ENCODE measurements at places on chromosomes 2 and 18.

DNA sequence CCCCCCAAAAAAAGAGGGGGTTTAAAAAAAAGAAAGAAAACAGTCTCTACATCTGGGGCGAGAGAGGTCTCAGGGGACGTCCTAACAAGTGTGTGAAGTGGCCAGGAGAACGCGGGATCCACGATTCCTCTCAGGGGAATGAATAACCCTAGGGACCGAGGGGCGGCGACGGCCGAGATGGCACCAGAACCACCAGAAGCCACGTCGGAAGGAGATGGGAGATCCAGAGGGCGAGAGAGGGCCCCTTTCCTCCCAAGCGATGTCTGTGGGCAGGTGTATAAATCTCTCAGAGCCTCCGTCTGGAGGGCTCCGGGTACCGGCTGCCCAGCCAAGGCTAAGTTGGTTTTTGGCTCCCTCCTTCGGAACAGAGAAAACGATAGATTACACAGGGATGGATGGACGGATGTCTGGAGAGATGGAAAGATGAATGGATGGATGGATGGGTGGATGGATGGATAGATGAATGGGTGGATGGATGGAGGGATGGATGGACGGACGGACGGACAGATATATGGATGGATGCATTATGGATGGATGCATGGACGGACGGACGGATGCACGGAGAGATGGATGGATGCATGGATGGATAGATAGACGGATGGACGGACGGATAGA is 1.7 kb downstream of the EPHA4 start:
- no peak for DNase-seq

- no peak for DNase-seq
Observed at GRCh38 chr2:54161660-54162424, 46.4 kb downstream of the ACYP2 start.

DNA sequence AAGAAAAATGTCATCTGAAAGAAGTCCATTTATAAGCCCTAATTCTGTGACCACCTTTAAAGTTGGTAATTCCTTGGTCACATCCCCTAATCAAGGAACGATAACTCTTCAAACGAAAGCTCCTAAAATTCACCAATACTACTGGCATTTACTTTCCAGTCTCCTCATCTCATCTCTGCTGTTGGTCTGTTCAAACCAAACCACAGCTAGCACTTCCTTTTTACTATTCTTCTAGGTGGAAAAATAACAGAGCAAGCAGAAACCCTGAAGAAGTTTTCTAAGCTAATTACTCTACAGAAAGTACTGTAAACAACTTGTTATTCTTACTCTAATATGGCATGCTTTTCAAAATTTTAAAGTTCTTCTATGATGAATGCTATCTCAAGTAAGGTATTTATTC is 21.6 kb downstream of the TIA1 start:
- no peak for DNase-seq

- DNase-seq: no peak
Observed at GRCh38 chr18:36420826-36421225, 123.3 kb downstream of the FHOD3 start.

DNA sequence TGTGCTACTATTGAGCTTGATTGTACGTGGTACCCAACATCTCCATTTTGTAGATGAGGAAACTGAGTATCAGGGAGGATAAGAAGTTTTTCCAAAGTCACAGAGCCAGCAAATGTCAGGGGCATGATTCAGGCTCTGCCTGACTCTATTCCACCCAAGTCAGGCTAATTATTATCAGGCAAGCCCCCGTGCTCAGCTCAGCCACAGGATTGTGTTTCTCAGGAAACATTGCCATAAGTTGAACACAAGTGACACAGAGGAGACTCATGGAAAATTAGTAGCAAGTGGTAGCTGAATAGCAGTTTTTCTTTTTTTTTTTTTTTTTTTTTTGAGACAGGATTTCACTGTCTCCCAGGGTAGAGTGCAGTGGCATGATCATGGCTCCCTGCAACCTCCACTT is 260.5 kb downstream of the C1D start:
- DNase-seq: no peak

DNA sequence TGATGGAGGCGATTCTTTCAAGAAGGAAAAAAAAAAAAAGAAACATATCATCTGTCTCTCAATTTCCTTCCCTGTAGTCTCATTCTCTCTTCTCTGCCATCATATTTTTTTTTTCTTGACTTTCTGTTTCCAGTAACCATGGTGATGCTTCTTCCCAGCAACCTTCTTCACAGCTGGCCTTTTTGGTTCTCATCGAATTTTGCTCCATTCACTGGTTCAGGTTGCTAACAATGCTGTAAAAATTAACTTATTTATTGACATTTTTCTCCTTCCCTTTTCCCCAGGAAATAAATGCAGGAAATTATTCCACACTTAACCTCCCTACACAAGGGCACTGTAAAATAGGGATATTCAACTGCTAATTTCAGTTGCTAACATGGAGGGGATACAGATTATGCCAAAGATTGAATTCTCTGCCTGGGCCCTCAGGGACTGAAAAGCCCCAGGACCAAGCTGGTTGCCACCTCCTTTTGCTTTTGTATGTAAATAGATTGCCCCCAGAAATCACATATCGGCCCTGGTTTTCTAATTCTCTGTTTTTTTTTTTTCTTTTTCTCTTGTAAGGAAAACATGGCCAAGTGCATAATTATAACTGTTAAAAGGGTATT is 154.7 kb downstream of the MAP2 start:
- no peak for DNase-seq

- DNase-seq: no peak
Observed at GRCh38 chr2:29236074-29236473, 120.9 kb downstream of the CLIP4 start.

- DNase-seq: no peak
Observed at GRCh38 chr2:216345846-216346245, 26.4 kb downstream of the MARCHF4 start.

GRCh38 chr18:47777626-47778025 is 152.8 kb downstream of the SMAD2 start:
- DNase-seq: no peak

- no peak for DNase-seq
Observed at GRCh38 chr18:26503382-26503781, 45.0 kb downstream of the KCTD1 start.

- DNase-seq: no peak
Observed at GRCh38 chr18:31554776-31555175, 36.9 kb upstream of the TTR start.

DNA sequence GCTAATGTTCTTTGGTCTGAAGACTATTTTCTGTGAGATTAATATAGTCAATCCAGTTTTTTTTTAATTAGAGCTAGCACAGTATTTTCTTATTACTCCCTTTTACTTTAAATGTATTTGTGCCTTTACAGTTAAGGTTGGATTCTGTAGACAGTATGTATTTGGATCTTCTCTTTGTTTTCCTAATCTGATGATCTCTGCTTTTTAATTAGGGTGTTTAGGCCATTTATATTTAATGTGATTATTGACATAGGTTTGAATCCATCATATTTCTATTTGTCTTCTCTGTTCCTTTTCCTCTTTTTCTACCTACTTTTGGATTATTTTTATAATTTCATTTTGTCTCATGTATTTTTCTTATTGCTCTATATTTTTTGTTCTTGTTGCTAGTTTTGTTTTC is 437.7 kb downstream of the CPS1 start:
- no peak for DNase-seq

GRCh38 chr2:159381574-159381973 is 95.1 kb upstream of the WDSUB1 start:
- no peak for DNase-seq

- no peak for DNase-seq
Observed at GRCh38 chr18:43049021-43049420, 66.5 kb downstream of the RIT2 start.

DNA sequence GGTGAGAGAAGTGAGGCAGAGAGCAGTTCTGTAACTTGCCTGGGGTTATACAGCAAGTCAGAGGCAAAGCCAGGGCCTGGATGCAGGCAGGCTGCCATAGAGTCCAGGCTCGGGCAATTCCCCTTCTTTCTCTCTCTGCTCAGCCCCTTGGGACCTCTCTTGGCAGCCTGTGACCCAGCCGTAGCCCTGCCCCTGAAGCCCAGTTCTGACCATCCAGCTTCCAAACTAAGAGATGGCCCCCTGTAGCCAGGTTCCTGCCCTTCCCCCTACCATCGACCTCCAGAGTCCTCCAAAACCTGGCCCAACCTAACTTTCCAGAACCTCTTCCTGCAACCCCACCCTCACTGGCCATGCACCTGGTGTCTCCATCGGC is 201.2 kb downstream of the CTIF start:
- DNase-seq: no peak

GRCh38 chr2:209147981-209148380 is 275.9 kb upstream of the MAP2 start:
- no peak for DNase-seq

DNA sequence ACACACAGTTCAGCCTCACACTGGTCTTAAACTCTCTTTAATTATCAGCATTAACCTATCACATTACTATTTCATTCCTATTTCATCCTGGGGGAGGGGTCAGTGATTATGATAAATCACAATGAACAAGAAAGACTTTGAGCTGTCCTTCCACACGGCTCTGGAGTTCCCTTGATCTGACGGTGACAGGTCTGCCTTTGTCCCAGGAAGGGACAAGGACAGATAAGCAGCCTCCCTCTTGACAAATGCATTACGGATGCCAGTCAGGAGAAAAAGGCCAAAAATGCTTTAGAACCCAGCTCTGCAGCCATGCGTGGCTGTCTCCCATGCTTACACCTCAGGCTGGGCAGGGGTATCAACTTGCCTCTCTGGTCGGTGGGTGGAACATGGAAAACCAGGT is 281.7 kb downstream of the BCL11A start:
- DNase-seq: no peak

- DNase-seq: no peak
Observed at GRCh38 chr2:61379521-61379920, 91.4 kb downstream of the USP34 start.

DNA sequence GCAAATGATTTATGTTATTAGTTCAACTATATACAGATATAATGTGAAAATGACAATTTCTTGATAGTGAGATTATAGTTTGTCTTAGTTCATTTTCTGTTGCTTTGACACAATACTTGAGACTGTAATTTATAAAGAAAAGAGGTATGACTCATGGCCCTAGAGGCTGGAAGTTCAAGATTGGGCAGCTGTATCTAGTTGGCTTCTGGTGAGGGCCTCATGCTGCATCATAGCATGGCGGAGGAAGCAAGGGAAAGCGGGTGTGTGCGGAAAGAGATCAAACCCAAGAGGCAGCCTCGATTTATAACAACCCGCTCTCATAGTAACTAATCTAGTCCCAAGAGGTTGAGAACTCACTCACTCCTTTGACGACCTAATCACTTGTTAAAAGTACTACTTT is 11.4 kb downstream of the PLEKHA3 start:
- no peak for DNase-seq

DNA sequence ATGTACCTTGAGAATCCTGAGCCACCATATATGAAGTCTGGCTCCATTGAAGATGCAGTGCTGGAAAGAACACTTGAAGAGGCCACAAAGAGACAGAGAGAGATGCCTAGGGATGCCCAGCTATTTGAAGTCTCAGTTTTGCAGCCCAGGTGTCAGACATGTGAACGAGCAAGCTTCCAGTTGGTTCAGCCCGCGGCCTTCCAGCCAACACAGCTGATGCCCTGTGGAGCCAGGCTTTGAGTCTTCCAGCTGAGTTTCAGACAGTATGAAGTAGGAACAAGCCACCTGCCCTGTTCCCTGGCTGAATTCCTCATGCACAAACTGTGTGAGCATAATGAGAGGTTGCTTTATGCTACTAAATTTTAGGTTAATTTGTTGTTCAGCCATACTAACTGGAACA is 108.8 kb downstream of the SPHKAP start:
- DNase-seq: no peak

GRCh38 chr18:3148930-3149535 is 70.7 kb downstream of the MYOM1 start:
- DNase-seq: no peak

GRCh38 chr2:102453501-102453900 is 19.5 kb upstream of the SLC9A4 start:
- DNase-seq: no peak

- no peak for DNase-seq
Observed at GRCh38 chr2:55567298-55567697, 47.8 kb downstream of the CFAP36 start.

GRCh38 chr2:111219285-111219684 is 98.6 kb downstream of the BCL2L11 start:
- DNase-seq: no peak

DNA sequence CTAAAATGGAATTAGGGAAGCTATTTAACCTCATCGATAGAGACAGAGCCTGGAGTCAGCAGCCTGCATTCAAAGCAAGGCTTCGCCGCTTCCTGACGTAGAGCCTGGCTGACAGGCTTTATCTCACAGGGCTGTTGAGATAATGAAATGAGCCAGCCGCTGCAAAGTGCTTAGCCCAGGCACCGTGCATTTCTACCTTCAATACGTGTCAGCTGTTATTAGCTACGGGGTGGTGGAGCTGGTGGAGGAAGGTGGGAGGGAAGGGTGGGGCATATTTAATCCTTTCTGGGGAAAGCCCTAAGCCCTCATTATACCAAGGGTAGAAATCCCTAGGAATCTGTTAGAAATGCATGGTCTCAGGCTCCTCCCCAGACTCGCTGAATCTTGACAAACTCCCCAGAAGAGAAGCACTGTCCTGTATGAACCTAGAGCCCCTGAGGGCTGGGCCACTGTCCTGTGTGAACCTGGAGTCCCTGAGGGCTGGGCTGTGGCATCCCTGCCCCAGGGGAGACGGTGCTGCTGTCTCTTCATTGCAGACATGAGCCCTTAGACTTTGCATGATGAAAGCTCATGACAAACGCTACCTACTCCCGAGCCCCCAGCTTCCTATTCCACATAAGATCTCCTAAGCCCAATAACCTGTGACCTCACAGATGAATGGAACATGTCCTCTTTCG is 72.4 kb downstream of the ALPK2 start:
- no peak for DNase-seq

GRCh38 chr2:230869914-230870543 is 5.3 kb downstream of the ITM2C start:
- DNase-seq: no peak

GRCh38 chr2:162840598-162841246 is 2.2 kb upstream of the KCNH7 start:
- DNase-seq: no peak

DNA sequence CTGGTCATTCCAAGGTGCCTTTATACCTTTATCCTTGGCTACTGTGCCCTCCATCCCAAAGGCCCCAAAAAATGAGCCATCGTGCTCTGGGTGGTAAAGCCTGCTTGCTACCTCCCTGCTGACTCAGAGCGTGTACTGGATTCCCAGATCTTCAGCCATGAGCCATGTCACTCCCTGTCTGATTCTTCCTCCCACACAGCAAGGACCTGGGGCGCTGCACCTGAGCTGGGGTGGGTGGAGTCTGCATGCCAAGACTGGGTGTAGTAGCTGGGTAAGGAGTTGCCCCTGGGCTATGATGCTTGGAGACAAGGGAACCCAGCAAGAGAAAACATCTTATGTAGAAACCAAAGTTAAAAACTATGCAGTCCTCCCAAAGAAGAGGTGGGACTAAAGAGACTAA is 37.2 kb upstream of the APCDD1 start:
- no peak for DNase-seq

- DNase-seq: no peak
Observed at GRCh38 chr2:91974401-91975129, 2896.7 kb upstream of the TEKT4 start.

GRCh38 chr2:227260041-227260440 is 65.0 kb upstream of the MFF start:
- DNase-seq: no peak

- DNase-seq: no peak
Observed at GRCh38 chr2:196334710-196335109, 163.3 kb upstream of the STK17B start.

- no peak for DNase-seq
Observed at GRCh38 chr18:42514512-42514911, 559.5 kb downstream of the PIK3C3 start.

GRCh38 chr2:172769879-172770278 is 34.2 kb downstream of the RAPGEF4 start:
- DNase-seq: no peak

GRCh38 chr2:233185963-233186362 is 65.5 kb upstream of the ATG16L1 start:
- DNase-seq: no peak

All from stimulated activated CD8-positive, alpha-beta memory T cell treated with anti-CD3 and anti-CD28 coated beads, Interleukin-2, amount 100 ng/mL, for 48 hours (primary cell).